Chondrocyte (in vitro differentiated cells): ENCODE measurements at places on chromosomes 4 and X. TPM values are rescaled to one million over a fixed set of nuclear protein-coding genes. Genes with fewer than 3 reads are reported as not detected.

- no peak for DNase-seq
These were observed 338.6 kb upstream of the PUDP start for GRCh38 chrX:7486505-7486904.

GRCh38 chr4:99403380-99404184 is 31.6 kb downstream of the ADH7 start:
- DNase-seq = no peak

GRCh38 chr4:147425019-147425418 is 55.9 kb upstream of the EDNRA start:
- no peak for DNase-seq

- no peak for DNase-seq
These were observed 62.8 kb downstream of the FAM9B start for GRCh38 chrX:8971116-8971515.

Gene CENPVL2
- total RNA-seq = not detected in 3 replicates
